ENCODE measurements at places on chromosomes 5 and 9.

GRCh38 chr5:83184534-83184933 is 107.2 kb downstream of the XRCC4 start:
- DNase-seq = no peak

DNA sequence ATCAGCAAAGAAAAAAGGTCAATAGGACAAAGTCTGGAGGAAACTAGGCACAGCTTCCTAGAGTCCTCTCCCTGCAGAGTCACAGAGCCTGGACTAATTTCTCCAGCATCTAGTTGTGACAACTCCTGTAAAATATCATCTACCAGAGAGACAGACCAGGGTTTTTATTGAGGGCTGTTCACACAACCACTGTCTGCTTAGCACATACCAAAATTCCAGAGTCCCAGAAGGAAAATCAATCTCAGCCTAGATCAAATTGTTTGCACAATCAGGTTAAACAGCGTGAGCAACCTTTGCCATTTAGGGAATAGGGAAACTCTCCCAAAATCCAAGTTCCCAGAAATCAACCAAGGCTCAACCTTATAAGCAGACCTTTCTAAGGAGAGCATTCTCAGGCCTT is 190.3 kb downstream of the SYK start:
- DNase-seq = no peak

- no peak for DNase-seq
These were observed 117.5 kb upstream of the OTULINL start for GRCh38 chr5:14464096-14464495.

GRCh38 chr5:135265497-135266302 is 133.3 kb downstream of the MACROH2A1 start:
- no peak for DNase-seq

DNA sequence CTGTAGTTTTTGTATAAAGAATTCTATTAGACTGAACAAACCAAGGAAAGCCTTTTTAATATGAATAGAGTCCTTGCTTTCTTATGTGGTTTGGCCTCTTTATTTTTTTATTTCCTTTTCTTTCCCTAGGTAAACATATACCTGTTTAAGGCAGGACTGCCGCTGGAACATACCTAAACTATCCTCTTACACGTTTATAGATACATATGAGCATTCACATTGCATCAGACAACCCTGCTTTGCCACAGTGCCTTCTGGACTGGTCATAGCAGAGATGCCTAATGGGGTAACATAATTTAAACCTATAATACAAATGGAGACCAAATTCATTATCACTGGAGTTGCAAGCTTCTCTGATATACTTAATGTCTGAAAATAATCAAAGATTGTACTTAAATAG is 12.5 kb downstream of the GRAMD2B start:
- no peak for DNase-seq

DNA sequence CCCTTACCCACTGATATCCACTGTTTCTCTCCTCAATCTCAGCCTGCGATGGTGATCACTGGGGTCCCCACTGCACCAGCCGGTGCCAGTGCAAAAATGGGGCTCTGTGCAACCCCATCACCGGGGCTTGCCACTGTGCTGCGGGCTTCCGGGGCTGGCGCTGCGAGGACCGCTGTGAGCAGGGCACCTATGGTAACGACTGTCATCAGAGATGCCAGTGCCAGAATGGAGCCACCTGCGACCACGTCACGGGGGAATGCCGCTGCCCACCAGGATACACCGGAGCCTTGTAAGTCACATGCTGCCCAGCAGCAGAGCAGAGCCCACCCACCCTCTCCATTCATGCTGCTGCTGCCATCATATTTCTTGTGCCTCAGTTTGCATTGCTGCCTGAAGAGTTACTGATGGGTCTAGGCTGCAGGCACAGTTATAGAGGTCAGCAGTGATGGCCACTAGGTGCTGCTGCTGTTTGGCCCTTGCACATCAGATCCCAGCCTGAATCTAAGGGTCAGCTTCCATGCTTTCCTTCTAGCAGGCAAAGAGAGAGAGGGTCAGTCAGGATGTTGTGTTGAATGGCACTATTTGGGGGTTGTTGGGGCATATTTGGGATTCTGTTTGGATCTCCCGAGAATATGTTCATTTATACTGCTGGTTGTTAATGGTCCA is 106.0 kb downstream of the MEGF10 start:
- DNase-seq = no peak

GRCh38 chr9:116451500-116452115 is 235.5 kb upstream of the TRIM32 start:
- DNase-seq = no peak

GRCh38 chr9:93464876-93465275 is 11.5 kb upstream of the FAM120AOS start:
- DNase-seq = no peak

DNA sequence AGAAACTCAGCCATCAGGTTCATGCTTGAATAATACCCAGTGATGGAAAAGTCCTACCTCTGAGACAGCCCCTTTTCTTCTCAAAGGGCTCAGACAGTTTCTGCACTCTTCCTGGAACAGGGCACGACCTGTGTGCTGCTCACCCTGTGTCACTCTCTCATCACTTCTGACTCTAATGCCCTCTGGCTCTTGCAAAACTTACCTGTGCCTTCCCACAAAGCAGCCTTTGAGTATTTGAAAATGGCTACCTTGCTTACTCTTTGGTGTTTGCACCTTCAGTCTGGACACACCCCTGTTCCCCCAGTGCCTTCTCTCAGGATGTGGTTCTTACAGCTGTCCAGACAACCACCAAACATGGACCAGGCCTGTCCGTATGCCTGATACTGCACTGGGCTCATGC is 171.4 kb downstream of the GRIA1 start:
- DNase-seq = no peak
